PC-3 (cell line): ENCODE measurements at places on chromosomes 1 and 21.
A peak's percentile ranks its signal among the peaks of the same experiment; 100 is the strongest.

DNA sequence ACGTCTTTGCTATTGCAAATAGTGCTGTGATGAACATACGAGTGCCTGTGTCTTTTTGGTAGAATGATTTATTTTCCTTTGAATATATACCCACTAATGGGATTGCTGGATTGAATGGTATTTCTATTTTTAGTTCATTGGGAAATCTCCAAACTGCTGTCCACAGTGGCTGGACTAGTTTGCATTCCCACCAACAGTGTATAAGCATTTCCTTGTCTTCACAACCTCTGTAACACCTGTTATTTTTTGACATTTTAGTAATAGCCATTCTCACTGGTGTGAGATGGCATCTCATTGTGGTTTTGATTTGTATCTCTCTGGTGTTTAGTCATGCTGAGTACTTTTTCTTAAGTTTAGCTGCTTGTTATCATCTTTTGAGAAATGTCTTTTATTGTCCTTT lies 215.0 kb downstream of the FMN2 start:
- DNase-seq, result no peak

DNA sequence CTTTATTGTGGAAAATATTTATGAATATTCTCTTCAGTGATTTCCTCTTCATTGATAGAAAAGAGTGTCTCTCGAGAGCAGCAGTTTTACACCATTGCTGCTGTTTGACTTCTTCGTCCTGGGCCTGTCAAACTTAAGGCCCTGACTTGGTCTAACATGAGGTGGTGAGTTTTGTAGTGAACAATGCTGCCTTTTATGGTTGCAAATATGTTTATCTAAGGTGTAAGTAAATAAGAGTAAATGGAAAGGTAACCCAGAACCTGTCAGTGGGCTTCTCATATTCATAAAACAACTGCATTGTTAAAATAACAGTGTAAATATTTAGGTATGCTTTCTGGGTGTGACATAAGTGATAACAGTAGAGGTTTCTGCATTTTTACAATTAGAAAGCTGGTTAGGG lies 62.8 kb upstream of the SCCPDH start:
- peak; percentile 17 for DNase-seq

DNA sequence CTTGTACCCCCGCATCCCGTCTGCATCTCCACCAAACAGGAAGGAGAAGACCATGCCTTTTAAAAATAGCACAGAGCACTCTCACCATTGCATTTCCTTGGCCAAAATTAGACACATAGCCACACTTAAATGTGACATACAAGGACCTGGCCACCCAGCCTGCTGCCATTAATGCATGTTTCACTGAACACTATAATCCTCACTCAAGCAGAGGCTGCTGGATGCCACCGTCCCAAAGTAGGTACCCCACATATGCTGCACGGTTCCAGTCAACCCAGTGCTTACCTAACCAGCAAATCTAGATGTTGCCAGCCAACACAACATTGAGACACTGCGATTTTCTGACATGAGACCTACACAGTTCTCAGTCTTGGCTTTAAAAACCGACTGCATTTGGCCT lies 107.7 kb downstream of the ADSS2 start:
- DNase-seq, result no peak

GRCh38 chr1:179066471-179066870 lies 15.4 kb upstream of the TOR3A start:
- DNase-seq, result no peak

- peak; percentile 42 for DNase-seq
Measured at GRCh38 chr1:198780376-198780775, 141.5 kb downstream of the PTPRC start.

- DNase-seq, result no peak
Measured at GRCh38 chr1:195866781-195867222, 741.4 kb downstream of the KCNT2 start.

GRCh38 chr1:220810179-220810653 lies 23.5 kb downstream of the MTARC1 start:
- DNase-seq, result peak; percentile 83

- peak; percentile 10 for DNase-seq
Measured at GRCh38 chr1:111199881-111200801, at the start of gene DENND2D. TSS of gene DENND2D (minus strand) at chr1:111200646. CDS start at chr1:111200459, 187 bp downstream.

DNA sequence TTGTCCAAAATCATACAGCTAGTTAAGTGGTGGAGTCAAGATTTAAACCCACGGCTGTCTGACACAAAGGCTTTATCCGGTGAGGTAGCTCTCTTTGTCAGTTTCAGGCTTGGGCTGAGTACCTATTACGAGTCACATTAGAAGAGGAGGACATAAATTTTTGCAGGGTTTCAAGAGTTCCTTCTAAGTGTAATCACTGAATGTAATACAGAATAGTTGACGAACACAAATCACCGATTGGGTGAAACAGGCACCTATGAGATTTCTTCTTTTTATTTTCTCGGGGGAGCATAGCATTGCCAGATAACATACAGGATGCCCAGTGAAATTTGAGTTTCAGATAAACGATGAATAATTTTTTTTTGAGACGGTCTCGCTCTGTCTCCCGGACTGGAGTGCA lies 847 bp downstream of the PSMD4 start:
- DNase-seq, result peak; percentile 24

GRCh38 chr21:22961258-22961657 lies 1963.0 kb downstream of the NCAM2 start:
- DNase-seq, result no peak

DNA sequence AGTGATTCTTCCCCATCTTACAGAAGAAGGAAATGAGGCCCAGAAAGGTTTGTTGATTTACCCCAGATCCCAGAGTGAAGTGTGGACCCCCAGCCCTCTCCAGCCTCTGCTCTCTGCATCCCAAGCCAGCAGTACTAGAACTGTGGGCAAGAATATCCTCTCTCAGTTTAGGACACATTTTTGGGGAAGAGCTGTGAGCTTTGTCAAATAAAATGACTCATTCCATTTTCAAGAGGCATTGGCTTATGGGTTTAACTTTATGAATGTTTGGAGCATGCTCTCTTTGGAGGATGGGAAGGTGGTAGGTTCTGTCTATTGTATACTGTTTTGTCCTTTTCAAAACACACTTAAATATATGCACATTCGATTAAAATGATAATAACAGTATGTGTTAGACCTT lies 70.6 kb upstream of the CNTN2 start:
- DNase-seq, result no peak

DNA sequence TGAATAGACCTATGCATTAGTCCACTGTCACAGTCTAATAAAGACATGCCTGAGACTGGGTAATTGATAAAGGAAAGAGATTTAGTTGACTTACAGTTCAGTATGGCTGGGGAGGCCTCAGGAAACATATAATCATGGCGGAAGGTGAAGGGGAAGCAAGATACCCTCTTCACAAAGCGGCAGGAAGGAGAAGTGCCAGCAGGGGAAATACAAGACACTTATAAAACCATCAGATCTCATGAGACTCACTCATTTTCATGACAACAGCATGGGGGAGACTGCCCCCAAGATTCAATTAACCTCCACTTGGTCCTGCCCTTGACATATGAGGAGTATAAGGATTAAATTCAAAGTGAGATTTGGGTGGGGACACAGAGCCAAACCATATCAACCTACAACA lies 59.4 kb downstream of the CAPN9 start:
- DNase-seq, result no peak

- peak; percentile 36 for DNase-seq
Measured at GRCh38 chr1:91730801-91731732, 154.9 kb downstream of the TGFBR3 start.

GRCh38 chr1:184945029-184945428 lies 29.3 kb downstream of the NIBAN1 start:
- no peak for DNase-seq

DNA sequence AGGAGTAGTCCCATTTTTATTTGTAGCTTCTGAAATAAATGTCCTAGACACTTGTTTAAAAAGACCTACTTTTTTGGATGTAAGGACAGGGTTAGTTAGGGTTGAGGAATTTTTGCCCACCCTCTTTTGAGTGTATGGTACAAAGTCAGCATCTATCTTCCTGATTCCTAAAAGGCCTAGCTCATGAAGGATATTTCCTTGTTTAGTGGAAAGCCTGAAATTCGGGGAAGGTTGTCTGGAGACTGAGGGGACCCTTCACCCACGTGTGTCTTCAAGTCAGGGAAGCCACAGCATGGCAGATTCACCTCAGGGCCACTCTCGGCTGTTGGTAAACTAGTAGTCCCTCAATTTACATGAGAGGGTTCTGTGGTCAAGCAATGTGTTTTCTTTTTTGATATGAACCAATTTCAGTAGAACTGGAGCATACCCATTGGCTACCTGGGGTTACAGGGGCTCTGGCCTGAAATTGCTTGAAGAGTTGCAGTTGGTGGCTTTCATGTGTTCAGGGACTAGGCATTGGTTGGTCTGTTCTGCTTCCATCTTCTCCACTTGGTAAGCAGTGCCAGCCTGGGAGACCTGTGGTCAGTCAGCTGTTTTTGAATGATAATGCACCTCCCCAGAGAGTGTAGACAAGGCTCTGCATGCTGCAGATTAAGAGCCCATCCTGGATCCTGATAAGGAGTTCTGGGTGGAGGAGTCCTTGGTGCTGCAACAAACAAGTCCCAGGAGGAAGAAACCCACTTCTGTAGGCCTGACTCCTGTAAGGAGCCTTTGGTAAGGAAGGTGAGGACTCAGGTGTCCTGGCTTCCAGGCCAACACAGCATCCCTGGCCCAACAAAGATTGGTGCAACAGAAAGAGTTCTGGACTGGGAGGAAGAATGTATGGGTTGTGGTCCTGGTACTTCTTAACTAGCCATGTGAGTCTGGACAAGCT lies 6.3 kb downstream of the BTG2 start:
- DNase-seq, result no peak

GRCh38 chr21:32520875-32521735 lies 64.2 kb downstream of the TCP10L start:
- DNase-seq, result peak; percentile 55

- DNase-seq, result no peak
Measured at GRCh38 chr21:31397515-31397926, 53.5 kb upstream of the TIAM1 start.

DNA sequence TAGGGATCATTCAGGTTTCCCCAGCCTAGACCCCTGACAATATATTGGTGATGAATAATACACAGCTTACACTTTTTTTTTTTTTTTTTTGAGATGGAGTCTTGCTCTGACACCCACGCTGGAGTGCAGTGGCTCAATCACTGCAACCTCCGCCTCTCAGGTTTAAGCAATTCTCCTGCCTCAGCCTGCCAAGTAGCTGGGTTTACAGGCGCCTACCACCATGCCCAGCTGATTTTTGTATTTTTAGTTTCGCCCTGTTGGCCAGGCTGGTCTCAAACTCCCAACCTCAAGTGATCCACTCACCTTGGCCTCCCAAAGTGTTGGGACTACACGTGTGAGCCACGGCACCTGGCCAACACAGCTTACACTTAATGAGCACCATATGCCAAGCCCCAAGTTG lies 7.2 kb downstream of the VASH2 start:
- DNase-seq, result no peak

DNA sequence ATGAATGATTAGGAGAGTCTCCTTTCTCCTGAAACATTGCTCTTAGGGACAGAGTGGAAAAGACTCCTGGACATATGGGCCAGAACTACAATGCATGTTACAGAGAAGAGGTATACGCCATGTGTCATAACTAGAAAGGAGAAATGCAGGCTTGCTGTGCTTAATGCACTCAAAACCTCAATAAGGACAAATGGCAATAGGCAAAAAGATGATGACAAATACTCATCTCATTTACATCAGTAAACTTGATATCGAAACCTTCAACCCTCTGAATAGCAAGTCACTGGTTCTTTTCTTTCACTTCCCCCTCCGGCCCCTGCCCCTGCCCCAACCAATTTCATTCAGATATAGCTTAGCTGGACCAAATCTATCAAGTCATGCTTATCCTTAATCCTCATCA lies 1.9 kb upstream of the GPR88 start:
- DNase-seq, result no peak

DNA sequence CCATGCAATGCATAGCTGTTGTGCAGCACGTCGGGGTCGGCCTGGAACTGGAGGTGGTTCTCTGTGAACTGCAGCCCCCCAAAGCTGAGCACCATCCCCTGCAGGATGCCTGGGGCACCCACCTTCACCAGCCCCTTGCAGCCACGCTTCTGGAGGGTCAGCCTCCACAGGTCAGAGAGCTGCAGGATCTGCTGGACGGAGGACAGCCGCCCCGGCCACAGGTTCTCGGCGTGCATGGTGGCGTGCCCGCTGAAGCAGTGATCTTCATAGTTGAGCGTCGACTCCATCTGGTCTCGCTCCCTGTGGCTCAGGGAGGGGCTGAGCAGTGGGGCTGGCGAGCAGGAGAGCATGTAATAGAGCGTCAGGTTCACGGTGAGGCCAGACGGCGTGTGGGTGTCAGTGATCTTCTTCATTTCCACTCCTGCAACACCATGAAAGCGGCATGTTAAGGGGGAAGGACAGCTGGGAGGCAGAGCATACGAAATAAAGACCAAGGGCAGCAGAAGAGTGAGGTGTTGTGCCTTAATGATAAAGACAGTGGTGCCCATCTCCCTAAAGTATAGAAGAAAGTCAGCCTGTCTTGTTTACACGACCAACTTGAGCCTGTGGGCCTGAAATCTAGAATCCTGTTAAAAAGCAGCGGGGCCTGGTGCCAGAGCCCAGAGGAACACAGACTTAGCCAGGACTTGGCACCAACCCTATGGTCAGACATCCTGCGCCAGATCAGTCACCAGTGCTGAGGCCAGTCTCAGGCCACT lies 3.0 kb downstream of the KIAA2013 start:
- DNase-seq, result no peak

- DNase-seq, result no peak
Measured at GRCh38 chr1:41564741-41565475, 80.4 kb upstream of the EDN2 start.

DNA sequence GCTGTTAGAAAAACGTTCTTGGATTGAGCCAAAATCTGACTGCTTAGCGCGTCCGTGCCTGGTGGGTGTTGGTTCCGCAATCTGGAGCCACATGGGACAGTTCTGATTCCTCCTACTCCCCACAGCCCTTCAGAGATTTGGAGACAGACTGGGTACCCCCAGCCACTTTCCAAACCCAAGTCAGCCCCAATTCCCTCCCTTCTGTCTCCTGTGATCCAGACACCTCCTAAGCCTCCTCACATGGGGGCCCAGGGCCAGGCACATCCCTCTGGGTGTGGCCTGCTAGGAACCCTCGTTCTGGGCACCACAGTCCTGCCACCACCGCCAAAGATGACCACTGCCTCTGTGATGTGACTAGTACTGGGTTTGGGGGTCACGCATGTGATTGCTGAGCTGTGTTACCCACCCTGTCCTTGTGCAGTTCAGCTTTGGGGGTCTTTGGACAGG lies 4.8 kb downstream of the PLA2G5 start:
- DNase-seq, result no peak

DNA sequence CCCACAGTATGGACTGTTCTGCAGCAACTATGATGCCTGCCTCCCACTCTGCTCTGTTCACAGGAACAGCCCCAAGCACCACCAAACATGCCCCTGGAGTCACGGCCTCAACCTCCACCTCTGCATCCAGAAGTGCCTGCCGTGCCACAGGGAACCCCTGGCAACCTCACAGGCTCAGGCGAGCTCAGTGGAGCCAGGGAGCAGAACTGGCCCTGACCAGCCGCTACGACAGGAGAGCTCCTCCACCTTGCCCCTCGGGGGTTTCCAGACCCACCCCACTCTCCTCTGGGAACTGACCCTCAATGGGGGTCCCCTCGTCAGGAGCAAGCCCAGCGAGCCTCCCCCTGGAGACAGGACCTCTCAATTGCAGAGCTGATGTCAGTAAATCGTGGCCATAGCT lies 13.0 kb downstream of the MRAP start:
- DNase-seq, result no peak

- DNase-seq, result peak; percentile 64
Measured at GRCh38 chr1:29280409-29281131, 44.2 kb downstream of the PTPRU start.

GRCh38 chr1:47622776-47623556 lies 185.1 kb downstream of the FOXD2 start:
- DNase-seq, result no peak

GRCh38 chr1:109482242-109482641 lies 1.5 kb upstream of the ATXN7L2 start:
- no peak for DNase-seq

GRCh38 chr1:91014475-91014874 lies 7.4 kb downstream of the ZNF644 start:
- peak; percentile 81 for DNase-seq
